Amniotic stem cell (primary cell): ENCODE measurements at places on chromosomes 6 and 20.

DNA sequence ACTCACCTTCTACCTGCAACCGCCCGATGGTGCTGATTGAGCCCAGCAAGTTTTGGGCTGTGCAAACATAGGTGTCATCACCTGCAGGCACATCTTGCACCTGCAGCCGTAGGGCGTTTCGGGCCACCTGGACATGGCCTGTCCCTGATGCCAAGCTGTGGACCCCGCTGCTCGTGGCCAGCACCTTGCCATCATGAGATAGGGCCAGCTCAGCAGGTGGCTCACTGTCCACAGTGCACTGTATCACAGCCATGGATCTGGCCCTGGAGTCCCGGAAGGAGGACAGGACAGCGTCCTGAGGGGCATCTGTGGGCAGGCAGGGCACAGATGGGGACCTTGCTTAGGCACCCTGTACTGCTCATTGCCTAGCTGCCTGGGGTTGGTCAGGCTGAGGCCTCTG, 10.1 kb upstream of the ADAM33 start:
- DNase-seq: no peak

DNA sequence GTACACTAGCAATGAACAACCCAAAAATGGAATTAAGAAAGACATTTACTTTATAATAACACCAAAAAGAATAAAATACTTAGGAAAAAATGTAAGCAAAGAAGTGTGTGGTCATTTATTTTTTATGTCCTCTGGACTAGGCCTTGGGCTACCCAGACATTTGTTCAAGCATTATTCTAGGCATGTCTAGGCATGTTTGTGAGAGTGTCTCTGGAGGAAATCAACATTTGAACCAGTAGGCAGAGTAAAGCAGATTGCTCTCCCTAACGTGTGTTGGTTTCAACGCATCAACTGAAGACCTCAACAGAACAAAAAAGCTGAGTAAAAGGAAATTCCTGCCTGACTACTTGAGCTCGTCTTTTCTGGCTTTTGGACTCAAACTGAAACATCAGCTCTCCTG, 84.5 kb downstream of the ANKEF1 start:
- DNase-seq: no peak

GRCh38 chr20:6919792-6920468, 152.4 kb downstream of the BMP2 start:
- DNase-seq: no peak

- DNase-seq: no peak
These were observed 67.3 kb upstream of the RALY start for GRCh38 chr20:33926425-33926824.

DNA sequence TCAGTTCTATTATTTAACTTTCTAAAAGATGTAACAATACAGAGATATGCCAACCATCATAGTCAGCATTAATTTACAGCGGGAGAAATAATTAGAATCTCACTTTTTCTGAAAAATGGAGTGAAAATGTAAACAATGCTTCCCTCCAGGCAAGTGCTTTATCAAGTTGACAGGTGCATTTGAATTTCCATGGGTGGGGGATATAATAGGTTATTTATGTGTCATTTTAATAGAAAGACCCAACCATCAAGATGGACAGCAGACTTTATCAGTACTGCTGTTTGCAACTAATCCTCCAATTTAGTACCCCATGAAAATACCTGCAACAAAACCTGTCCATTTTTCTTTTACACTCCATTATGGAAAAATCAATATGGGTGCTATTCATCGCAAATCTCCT, 780.1 kb downstream of the TFAP2A start:
- DNase-seq: no peak

DNA sequence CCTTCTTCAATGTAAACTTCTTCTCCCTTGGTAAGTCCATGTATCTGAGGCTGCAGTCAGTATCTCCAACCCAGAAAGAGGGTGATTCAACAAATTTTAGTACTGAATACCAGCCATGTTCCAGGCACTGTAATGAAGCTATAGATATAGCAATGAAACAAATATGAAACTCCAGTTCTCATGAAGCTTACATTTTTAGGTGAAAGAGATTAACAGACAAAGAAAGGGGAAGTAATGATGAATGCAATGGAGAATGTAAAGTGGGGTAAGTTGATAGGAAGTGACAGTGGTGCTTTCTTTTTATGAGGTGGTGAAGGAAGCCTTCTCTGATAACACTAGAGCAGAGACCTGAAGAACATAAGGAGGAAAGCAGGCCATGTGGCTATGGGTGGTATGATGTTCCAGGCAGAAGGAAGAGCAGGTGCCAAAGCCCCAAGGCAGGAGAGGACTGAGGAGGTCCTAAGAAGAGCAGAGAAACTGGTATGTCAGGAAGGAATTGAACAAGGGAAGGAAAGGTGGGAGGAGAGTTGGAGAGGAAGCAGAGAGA, 143.6 kb downstream of the TFAP2B start:
- no peak for DNase-seq

DNA sequence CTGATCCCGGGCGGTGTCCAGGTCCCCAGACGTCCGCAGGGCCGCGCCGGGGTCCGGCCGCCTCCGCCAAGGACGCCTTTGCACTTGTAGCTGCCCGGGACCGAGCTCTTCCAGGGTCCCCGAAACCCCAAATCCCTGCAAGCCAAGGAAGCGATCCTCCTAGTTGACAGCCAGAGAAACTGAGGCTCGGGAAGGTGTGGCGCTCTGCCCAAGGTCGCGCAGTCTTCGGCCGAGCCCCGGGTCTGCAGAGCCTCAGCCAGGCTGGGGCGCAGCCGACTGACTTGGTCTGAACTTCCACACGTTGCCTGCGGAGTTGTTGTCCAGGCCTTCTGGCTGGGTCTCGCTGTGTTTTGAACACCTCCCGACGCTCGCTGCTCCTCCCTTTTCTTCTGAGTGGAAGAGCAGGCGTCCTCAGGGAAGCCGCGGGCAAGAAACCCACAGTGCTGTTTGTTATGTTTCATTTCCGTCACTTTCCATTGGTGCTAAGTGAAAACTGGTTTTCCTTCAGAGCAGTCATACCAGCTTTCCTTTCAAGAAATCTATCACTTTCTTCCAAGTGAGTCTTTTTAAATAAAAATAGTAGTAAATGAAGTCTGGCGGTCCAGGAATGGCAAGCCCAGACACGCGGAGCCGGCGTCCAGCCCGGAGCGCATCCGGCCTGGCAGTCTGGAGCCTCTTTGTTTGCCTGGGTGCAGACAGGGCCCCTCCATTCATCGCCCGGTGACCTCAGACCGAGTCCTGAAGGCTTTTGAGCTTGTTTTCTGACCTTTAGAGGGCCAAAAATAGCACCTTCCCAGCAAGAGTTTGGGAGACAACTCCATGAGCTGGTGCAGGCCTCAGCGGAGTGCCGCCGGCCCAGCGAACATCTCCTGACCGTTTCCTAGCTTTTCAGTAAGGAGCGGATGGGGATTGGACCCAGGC, 698 bp downstream of the FAM210B start:
- DNase-seq: peak; percentile 41

DNA sequence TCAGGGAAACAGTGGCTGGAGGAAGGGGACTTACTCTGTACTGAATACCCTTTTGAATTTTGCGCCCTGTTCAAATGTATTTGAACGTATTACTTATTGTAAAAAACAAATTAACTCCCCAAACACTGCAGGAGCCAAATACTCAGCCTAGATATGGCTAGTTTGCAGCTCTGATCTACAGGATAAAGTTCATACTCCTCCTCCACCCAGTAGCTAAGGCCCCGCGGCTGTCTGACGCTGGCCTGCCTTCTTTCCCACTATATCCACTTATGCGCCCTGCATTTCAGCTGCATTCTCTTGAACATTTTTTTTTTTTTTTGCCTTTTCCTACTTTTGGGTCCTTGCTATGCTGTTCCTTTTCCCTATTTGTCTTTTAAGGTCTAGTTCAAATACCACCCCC, 6.5 kb downstream of the GSS start:
- DNase-seq: no peak

DNA sequence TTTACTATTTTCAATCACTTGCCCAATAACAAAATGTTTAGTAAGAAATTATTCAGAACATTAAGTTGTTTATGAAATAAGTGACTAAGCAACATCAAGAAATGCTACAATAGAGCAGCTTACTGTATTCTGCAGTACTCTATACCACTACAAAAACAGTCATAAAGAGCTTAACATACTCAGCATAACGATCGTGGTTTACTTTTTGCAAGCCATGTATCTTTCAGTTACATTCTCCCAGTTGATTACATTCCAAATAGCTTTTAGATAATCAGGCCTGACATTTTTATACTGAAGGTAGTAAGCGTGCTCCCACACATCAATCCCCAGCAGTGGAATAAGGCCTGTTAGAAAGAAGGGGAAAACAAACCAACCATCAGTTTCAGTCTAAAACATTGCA, 10.7 kb downstream of the SOD2 start:
- DNase-seq: no peak

DNA sequence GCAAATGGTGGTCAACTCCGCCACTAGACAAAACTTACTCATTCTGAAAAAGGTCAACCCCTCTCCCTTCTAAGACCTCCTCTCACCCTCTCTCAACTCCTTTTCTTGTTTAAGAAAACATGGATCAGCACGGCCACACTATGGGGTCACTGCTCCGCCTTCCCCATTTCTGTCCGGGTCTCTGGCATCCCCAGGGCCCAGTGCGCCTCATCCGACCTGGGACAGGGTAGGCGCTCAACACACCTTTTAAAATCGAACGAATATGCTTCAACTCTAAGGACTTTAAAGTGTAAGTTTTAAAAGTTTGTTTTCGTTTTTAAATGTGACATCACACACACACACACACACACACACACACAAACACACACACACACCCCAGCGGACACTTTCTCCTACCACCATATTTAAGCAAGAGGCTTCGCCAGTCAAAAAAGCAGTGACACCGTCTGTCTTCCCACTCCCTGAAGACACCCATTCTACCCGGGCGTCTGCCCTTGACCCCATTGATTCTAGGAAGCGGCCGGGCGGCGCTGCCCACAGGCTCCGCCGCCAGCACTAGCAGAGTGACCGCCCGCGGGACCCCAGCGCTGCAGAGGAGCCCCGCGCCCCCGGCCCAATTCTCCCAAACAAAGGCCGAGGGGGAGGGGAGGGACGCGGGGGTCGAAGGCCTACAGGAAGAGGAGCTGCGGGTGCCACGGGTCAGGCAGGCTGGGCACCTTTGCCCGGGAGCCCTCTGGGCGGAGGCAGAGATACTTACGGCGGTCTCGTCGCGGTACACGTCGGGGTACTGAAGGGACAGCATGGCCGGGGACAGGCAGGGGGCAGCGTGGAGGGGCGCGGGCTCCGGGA, 568 bp downstream of the PREP start:
- no peak for DNase-seq

DNA sequence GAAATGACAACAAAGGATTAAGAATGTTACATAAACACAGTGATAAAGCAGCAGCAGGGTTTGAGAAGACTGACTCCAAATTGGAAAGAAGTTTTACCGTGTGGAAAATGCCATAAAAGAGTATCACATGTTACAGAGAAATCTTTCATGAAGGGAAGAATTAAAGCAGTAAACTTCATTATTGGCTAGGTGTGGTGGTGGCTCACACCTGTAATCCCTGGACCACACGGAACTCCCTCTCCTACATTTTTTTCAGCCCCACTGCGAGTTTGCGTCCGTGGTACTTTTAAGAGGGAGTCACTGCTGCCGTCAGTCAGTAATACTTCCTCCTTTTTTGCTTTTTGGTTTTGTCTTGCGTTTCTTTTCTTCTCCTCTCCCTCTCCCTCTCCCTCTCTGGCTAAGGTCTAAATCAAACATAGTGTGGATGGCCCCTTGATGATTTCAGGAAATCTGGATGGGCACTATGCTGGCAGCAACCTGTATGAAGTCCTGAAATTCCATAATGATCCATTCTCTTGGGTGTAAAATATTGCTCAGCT, 112.3 kb downstream of the MAN1A1 start:
- no peak for DNase-seq

DNA sequence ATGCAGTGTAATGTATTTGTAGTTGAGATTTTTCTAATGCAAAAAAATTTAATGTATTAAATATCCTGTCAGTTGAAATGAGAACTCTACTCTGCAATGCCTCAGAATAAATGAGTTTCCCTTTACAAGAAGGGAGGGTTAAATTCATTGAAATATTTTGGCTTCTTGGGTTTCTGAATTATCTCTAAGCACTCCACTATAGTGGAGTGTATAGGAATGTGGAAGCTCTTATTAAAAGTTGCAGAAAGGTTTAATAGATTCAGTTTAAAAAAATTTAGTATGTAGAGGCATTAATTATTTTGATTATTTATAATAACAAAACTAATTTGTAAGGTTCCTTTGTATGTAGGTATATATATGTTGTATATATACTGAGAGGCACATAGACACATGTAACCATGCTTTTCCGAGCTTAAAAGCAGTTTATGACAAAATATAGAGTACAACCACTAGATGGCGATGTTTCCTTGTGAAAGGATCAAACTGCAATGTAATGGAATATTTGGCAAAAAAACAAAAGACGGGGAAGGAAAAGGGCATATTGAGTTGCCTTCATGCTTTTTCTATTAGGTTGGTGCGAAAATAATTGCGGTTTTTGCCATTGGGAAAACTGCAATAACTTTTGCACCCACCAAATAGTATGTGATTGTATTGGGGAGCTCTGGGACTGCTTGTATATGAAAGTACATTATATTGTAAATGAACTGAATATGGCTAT, 144.2 kb downstream of the MYO6 start:
- DNase-seq: peak; percentile 70

GRCh38 chr6:25660512-25660911, 8.5 kb downstream of the SCGN start:
- no peak for DNase-seq

DNA sequence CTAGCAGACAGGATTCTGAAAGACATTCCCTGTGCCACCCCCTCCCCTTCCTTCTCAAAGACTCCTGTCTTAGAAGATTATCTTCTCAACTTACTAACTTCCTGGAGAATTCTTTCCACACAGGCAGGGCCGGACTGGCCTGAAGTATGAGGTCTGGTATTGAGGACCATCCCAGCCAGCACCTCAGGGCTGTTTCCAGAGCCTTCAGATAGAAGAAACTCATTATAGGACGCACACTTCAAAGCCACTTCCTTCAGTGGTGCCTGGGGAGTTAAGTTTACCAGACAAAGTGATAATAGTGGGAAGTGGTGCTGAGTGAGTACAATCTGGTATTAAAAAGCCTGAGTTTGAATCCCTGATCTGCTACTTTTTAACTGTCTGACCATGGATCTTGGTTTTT, 15.6 kb downstream of the KCNS1 start:
- no peak for DNase-seq

- DNase-seq: no peak
These were observed 46.8 kb downstream of the AIG1 start for GRCh38 chr6:143107440-143107839.

- DNase-seq: no peak
These were observed 21.9 kb downstream of the ECT2L start for GRCh38 chr6:138817799-138818198.

- no peak for DNase-seq
These were observed 3.1 kb upstream of the ULBP2 start for GRCh38 chr6:149938571-149939355.

- no peak for DNase-seq
These were observed 28.8 kb downstream of the RWDD2A start for GRCh38 chr6:83221889-83222479.

GRCh38 chr6:5174244-5174643, 86.5 kb downstream of the LYRM4 start:
- DNase-seq: no peak

GRCh38 chr6:147699637-147700036, 191.1 kb downstream of the SAMD5 start:
- no peak for DNase-seq

- no peak for DNase-seq
These were observed 128.8 kb upstream of the DTNBP1 start for GRCh38 chr6:15791448-15792181.

GRCh38 chr6:112560651-112561050, 213.5 kb downstream of the RFPL4B start:
- no peak for DNase-seq
